ENCODE measurements at places on chromosomes 1 and 21. TPM values are rescaled to one million over a fixed set of nuclear protein-coding genes. Genes with fewer than 3 reads are reported as not detected.

The ECM1 gene
- total RNA-seq: 438 TPM

The ATAD3C gene
- 2.1 TPM for total RNA-seq

The CD1E gene
- total RNA-seq: not detected

The RCSD1 gene
- 2.4 TPM for total RNA-seq

The CAPN2 gene
- 171 TPM for total RNA-seq

The NPR1 gene
- total RNA-seq: 1.8 TPM

The LRP8 gene
- total RNA-seq: 21.0 TPM

The IGSF9 gene
- total RNA-seq: 13.0 TPM

The CELA2B gene
- not detected for total RNA-seq

The SPRR1A gene
- total RNA-seq: 1,843 TPM

The TCHHL1 gene
- total RNA-seq: not detected

The DRAXIN gene
- 0.04 TPM for total RNA-seq

The TRIM46 gene
- total RNA-seq: 0.12 TPM

The SLC45A3 gene
- total RNA-seq: 1.2 TPM

The CDK18 gene
- total RNA-seq: 3.5 TPM

The UBXN10 gene
- 0.04 TPM for total RNA-seq

The LEFTY2 gene
- not detected for total RNA-seq

The FBXO44 gene
- 6.4 TPM for total RNA-seq

The PCSK9 gene
- total RNA-seq: 18.3 TPM

The HLX gene
- total RNA-seq: 0.48 TPM

The FTCD gene
- total RNA-seq: 0.36 TPM

The PHF13 gene
- 7.5 TPM for total RNA-seq

The CD1B gene
- not detected for total RNA-seq

The STIL gene
- 8.2 TPM for total RNA-seq

The RAB42 gene
- total RNA-seq: 0.40 TPM

The EPHA10 gene
- 0.68 TPM for total RNA-seq

The ATP13A2 gene
- total RNA-seq: 21.5 TPM

The OR10Z1 gene
- not detected for total RNA-seq

The TNFRSF8 gene
- 0.12 TPM for total RNA-seq

The ACOT7 gene
- total RNA-seq: 37.2 TPM

The NT5C1A gene
- not detected for total RNA-seq

The NID1 gene
- 5.3 TPM for total RNA-seq

The FCRL4 gene
- 0.04 TPM for total RNA-seq

The S100A7A gene
- 24.6 TPM for total RNA-seq

The TMEM82 gene
- total RNA-seq: not detected
